Stimulated activated CD8-positive, alpha-beta memory T cell treated with anti-CD3 and anti-CD28 coated beads, Interleukin-15, amount 100 ng/mL, for 24 hours (primary cell): ENCODE measurements at places on chromosomes 11 and 22.

GRCh38 chr11:126046570-126047195 is 16.0 kb downstream of the CDON start:
- no peak for DNase-seq

DNA sequence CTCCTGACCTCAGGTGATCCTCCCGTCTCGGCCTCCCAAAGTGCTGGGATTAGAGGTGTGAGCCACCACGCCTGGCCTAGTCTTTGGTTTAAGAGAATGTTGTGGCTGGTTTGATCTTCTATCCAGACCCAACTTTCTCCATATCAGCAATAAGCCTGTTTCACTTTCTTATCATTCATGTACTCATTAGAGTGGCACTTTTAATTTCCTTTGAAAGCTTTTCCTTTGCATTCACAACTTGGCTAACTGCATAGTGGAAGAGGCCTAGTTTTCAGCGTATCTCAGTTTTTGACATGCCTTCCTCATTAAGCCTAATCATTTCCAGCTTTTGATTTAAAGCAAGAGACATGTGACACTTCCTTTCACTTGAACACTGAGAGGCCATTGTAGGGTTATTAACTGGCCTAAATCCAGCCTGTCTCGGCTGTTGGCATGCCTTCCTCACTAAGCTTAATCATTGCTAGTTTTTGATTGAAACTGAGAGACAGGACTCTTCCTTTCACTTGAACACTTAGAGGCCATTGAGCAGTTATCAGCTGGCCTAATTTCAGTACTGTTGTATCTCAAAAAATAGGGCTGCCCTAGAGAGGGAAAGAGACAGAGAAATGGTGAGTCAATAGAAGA is 13.1 kb upstream of the RPL3 start:
- DNase-seq, result no peak

DNA sequence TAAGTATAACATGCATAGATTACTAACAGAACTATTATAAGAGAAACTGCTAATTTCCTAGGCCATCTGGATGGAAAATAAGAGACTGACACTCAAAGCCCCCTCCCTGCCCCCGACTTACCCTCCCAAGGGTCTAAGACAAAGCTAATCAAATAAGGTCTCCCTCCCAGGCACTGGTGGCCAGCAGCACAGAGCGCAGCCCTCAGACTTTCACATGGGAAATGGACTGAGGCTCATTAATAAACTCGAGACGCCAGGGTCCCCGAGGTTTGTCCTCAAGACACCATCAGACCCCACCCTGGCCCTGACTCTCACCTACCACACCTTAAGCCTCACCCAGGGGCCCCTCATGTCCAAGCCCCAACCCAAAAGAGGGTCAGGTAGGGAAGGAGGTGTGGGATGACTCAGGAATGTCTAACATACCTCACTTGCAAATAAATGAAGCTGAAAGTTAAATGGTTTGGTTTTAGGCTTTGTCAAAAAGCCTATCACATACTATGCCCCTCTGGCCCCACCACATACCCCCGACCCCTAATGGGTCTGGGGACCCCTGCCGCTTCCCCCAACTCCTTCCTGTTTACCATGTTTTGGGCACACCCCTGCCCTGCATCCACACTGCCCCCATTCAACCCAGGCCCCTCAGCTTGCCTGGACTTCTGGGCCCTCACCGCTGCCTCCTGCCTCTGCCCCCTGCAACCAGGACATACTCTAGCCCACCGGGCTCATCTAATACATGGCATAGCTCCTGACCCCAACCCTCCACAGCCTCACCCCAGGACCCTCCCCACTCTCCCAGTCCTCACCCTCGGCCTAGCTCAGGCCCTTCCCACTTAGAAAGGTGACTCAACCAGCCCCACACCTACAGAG is 11.4 kb downstream of the ARAP1 start:
- no peak for DNase-seq

GRCh38 chr22:18044548-18045271 is 20.3 kb upstream of the MICAL3 start:
- DNase-seq, result no peak

GRCh38 chr11:57596266-57596885 is 1.1 kb upstream of the SERPING1 start:
- DNase-seq, result no peak

DNA sequence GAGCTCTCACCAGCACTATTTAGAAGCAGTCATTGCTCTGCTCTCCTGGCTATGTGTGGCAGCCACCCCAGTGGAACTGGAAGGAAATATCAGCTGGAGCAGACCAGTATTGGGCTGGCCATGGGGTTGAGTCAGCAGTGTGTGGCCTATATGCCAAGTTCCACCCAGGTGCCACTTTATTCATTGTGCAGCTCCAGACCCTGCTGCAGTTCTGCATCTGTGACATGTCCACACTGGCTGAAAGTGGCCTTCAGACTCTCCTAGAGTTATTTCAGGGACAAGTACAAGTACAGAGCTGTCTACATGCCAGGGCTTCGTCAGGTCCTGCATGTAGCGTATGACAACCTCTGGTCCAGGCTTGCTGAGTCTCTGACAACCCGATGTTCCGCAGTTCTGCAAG is 55.2 kb downstream of the CABIN1 start:
- DNase-seq, result no peak

DNA sequence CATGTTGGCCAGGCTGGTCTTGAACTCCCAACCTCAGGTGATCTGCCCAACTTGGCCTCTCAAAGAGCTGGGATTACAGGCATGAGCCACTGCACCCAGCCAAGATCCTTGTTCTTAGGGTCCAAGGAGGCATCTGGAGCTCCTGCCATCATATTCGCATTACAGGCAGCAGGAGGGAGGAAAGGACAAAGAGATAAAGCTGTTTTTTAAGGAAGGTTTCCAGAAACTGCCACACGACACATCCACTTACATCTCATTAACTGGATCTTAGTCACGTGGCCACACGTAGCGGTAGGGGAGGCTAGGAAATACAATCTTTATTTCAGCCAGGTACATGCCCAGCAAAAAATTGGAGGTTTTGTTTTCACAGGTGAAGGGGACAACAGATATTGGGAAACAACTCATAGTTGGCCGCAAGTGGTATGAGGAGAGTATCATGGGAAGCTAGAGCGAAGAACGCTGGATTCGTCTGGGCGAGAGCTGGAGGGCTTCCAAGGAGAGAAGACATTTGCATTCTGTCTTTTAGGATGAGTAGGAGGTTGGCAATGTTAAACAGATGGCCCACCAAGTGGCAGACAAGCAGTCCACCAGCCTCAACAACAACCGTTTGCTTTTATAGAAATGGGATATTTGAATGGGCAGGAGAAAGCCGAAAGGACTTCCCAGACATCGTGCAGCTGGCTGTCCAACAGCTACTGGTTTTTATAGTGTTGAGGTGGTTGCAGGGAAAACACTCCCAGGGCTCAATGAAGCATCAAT is 39.2 kb upstream of the DMC1 start:
- no peak for DNase-seq

- no peak for DNase-seq
These were observed 9.7 kb upstream of the CCKBR start for GRCh38 chr11:6249770-6250555.

DNA sequence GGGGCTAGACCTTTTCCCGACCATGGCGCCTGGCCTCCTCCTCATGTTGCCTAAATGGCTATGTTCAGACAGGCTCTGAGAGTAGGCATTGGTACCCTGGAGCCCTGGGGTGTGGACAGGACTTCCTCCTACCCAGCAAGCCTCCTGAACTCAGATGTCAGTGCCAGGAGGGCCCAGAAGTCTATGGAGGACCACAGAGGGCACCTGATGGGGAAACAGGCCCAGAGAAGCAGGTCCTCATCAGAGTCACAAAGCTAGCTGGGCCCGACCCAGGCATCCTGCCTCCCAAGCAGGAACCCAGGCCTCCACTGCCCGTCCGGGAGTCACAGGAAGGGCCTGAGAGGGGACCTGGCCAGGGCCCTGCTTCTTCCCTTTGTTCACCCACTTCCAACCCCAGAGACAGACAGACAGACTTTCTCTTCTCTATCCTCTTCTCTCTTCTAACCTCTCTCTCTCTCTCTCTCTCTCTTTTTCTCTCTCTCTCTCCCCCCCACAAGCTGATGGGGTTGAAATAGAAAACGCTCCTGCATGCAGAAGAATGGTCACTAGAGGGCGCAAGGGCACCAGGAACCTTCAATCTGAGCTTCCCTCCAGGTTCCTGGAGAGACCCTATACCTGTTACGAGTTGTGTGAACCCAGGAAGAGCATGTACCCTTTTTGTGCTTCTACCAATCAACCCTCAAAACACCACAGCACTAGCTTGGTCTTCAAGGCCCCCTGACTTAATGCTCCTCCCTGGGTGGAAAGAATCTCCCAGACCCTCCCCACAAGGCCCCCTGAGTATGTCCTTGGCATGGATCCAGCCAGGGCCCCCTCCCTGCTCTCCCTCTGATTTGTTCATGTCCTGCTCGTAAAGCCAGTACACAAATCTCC is 27.1 kb downstream of the ARAP1 start:
- peak; percentile 51 for DNase-seq

DNA sequence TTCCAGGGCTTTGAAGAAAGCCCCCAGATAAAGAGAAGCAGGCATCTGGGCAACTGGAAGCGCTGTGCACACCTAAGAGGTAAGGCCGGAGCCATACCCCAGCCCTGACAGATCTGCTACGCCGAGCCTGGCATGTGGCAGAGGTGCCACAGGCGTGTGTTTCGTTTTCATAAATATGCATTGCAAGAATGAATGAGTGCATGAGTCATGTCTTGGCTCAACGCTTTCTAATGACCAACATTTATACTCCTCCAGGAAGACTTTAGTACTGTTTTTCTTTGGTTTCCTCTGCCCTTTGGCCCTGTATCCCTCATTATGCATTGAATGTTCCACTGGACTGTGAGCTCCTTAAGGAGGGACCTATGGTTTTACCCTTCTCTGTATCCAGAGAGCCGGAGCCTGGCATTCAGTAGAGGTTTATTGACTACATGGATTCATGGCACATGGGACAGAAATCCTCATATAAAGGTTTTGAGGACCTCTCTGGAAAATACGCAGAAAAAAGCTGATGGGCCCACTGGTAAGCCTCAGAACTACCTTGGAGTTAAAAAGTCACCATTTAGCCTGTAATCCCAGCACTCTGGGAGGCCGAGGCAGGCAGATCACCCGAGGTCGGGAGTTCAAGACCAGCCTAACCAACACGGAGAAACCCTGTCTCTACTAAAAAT is 38.9 kb upstream of the CSNK2A3 start:
- no peak for DNase-seq

GRCh38 chr11:22884217-22884616 is 23.9 kb upstream of the CCDC179 start:
- no peak for DNase-seq

GRCh38 chr11:34056672-34057071 is 5.1 kb downstream of the CAPRIN1 start:
- no peak for DNase-seq

DNA sequence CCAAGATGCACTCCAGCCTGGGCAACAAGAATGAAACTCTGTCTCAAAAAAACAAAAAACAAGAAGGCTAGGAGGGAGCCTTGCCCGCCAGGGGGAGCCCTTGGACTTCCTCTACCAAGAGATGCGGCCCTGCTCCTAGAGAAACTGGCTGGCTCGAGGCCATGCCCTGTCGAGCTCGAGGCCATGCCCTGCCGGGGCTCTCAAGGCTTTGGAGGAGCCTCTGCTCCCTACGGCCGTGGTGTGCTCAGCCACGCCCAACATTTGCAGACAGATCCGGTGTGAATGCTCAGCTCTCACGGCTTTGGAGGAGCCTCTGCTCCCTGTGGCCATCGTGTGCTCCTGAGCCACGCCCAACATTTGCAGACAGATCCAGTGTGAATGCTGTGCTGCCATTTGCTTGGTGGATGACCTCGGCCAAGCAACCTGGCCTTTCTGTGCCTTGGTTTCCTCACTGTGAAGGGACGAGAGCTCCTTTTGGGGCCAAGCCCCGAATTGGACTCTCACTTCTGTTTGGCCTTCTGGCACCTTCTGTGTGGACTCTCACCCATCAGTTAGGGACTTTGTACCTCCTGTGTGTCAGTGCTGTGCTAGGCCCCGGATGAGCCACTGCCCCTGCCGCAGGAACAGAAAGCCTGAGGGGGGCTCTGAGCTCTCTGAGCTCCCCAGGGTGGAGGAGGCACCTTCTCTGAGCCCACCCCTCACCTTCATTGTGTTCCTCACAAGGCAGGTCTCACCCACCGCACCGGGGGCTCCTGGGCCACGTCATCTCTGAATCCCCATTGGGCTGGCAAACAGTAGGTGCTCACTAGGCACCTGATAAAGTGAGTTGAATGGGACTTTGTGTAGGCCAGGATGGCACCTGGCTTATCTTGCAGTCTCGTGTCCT is 14.1 kb downstream of the C11orf24 start:
- DNase-seq, result peak; percentile 95

DNA sequence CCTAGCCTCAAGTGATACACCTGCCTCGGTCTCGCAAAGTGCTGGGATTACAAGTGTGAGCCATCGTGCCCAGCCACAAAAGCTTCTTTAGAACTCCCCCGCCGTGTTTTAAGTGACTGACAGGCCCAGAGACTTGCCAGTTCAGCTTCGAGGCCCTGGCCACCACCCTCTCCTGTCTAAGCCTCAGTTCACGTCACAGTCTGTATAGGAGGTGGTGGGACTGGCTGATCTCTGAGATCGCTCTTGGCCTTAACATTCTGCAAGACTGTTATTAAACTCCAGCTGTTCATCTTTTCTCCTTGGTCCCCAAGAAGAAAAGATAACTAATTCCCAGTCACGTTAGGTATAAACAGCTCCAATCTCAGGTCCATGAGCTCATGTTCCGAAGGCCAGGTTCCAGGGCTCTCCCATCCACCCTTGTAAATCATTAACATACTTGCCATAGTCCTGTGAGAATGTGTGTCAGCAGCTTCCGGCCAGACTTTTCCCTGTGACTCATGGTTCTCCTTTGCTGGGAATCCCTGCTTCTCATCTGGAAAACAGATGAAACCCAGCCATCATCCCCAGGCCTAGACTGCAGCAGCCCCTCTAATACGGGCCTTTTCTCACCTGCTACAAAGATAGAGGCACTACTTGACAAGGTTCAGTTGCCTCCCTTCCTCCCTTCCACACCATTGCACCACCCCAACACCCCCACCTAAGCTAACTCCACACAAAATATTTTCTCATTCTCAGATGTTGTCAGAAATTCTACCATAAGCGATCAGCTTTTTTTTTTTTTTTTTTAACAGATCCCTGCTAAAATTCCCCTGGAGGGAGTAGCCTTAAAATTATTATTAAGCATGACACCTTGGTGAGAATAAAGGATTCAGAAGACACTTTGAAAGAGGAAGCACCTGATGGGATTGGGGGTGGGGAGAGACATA is 5.6 kb upstream of the KIAA0930 start:
- no peak for DNase-seq

DNA sequence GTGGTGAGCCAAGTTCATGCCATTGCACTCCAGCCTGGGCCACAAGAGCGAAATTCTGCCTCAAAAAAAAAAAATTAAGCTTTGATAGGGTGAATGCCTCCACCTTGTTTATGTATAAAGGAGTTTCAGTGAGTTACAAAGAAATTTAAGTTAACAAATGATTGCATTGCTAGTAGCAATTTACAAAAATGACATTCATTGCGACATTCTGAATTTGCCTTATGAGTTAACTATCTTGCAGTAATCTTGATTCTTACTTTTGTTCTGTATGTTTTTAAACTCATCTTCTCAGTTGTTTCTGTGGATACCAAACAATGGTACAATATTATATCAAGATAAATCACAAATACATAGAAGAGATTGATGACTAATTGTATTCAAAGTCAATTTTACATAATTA is 207.0 kb downstream of the DDX10 start:
- no peak for DNase-seq

GRCh38 chr11:82874646-82875523 is 25.3 kb downstream of the PRCP start:
- DNase-seq, result no peak

- no peak for DNase-seq
These were observed 16.7 kb downstream of the PAFAH1B2 start for GRCh38 chr11:117160826-117161225.

GRCh38 chr11:17611503-17612220 is 64.6 kb downstream of the OTOG start:
- DNase-seq, result no peak
